ENCODE measurements at places on chromosomes 7 and 10. TPM values are rescaled to one million over a fixed set of nuclear protein-coding genes. Genes with fewer than 3 reads are reported as not detected.

LEP gene
- total RNA-seq, result under 0.01 TPM

PDE6C gene
- total RNA-seq, result not detected

LBX1 gene
- 0.08 TPM for total RNA-seq

RPA3 gene
- 44.2 TPM for total RNA-seq

LRRC18 gene
- total RNA-seq, result not detected

C10orf53 gene
- total RNA-seq, result not detected

AKR1C1 gene
- 116 TPM for total RNA-seq

RHEB gene
- 98.8 TPM for total RNA-seq

INPP5F gene
- 22.2 TPM for total RNA-seq

IGF2BP3 gene
- 2.9 TPM for total RNA-seq

C10orf143 gene
- 0.49 TPM for total RNA-seq

HOXA9 gene
- not detected for total RNA-seq

TUBAL3 gene
- total RNA-seq, result not detected

DNAJB12 gene
- 17.7 TPM for total RNA-seq

DNA2 gene
- total RNA-seq, result 15.2 TPM

C7orf57 gene
- total RNA-seq, result 0.09 TPM

CRYGN gene
- total RNA-seq, result 0.16 TPM

DNAH11 gene
- total RNA-seq, result 2.7 TPM

ATAD1 gene
- 45.2 TPM for total RNA-seq

CCDC7 gene
- total RNA-seq, result 15.8 TPM

FOXI2 gene
- total RNA-seq, result not detected

OR6B1 gene
- total RNA-seq, result not detected

SLC25A40 gene
- total RNA-seq, result 6.9 TPM

CPA2 gene
- total RNA-seq, result not detected

PIK3AP1 gene
- not detected for total RNA-seq

MRLN gene
- not detected for total RNA-seq

HABP2 gene
- not detected for total RNA-seq

FZD1 gene
- total RNA-seq, result 28.7 TPM

SLC26A3 gene
- not detected for total RNA-seq

TMEM270 gene
- not detected for total RNA-seq

AGMO gene
- total RNA-seq, result not detected

AKR1C2 gene
- total RNA-seq, result 376 TPM

STEAP1 gene
- 83.4 TPM for total RNA-seq

ACBD7 gene
- 0.99 TPM for total RNA-seq

ARHGEF5 gene
- 3.2 TPM for total RNA-seq

KIF11 gene
- 4.5 TPM for total RNA-seq

SMNDC1 gene
- total RNA-seq, result 8.9 TPM

HOXA3 gene
- total RNA-seq, result 3.5 TPM

FAM25A gene
- not detected for total RNA-seq

VPS37D gene
- total RNA-seq, result 1.9 TPM

SORCS1 gene
- total RNA-seq, result not detected

EPDR1 gene
- total RNA-seq, result 27.8 TPM

Measured in fibroblast of the aortic adventitia (primary cell).